ENCODE measurements at places on chromosomes 6 and 20.

- peak; percentile 10 for DNase-seq
Measured at GRCh38 chr6:166343150-166343487, 774 bp upstream of the SFT2D1 start.

DNA sequence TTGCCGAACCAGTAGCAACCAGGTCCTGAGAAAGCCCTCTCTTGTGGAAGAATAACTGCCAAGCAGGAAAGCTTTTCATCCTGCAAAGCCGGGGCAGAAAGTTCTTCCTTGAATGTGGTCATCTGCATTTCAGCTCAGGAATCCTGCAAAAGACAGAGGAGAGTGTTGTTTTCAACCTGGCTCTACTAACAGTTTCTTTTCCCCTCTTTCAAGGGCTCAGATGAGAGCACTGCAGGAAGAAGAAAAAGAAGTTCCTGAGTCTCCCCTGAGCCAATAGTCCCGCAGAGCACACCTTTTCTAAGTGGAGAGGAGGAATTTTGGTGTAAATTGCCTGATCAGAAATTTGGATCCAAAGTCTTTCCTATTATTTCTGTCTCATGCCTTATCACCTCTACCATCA lies 10.7 kb downstream of the HLA-DRB1 start:
- no peak for DNase-seq

DNA sequence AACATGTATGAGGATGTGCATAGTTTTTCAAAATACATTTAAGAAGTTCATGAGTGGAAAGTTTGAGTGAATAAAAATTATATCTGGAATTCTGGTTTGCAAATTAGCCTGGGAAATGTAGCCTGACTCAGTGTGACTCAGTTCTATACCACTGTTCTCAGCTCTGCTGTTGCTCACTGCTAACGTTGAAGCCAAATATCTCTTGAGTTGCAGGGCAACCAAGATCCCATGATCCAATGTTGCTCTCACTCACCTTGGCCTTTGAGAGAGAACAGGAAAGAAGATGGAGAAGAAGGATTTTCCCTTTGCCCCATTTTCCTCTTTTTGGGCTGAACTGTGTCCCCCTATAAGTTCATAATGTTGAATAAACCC lies 28.9 kb downstream of the PSMB9 start:
- DNase-seq: no peak

- DNase-seq: no peak
Measured at GRCh38 chr20:14518648-14519047, 181.2 kb upstream of the FLRT3 start.

GRCh38 chr6:168554472-168554871 lies 113.5 kb downstream of the SMOC2 start:
- no peak for DNase-seq

- no peak for DNase-seq
Measured at GRCh38 chr6:157716251-157716995, 106.6 kb upstream of the SNX9 start.

DNA sequence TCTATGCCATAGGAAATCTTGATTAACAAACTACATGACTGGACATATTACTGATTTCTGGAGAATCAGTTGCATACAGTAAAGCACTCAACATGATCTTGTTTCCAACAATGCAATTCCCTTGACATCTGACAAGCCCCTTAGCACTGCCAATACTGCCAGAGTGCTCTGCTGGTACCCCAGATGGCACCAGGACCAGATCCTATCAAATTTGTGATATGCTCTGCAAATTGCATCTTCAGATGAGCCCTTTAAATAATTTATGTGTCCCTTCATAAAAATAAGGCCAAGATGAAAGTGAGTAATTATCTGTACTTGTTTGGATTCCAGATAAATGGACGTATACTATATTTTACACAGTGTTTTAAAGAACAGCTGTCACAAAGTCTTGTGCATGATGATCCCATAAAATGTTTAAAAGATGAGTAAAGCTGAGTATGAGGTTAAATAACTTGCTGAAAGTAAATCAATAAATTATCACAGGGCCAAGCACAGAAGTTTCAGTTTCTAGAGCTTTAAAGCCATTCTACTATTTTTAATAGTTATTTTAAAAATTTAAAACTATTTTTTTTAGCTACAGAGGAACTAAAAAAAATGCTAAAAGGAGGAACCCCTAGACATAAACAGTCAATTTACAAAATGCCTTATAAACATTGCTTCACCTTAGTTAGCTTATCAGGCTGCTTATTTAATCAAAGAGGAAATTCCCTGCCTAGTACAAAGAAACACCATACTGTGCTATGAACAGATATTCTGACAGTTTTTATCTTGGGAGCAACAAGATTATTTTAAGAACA lies 42.1 kb downstream of the NUDT3 start:
- DNase-seq: no peak

GRCh38 chr6:128499079-128499731 lies 21.2 kb downstream of the PTPRK start:
- DNase-seq: no peak

GRCh38 chr6:90159452-90159851 lies 137.2 kb downstream of the BACH2 start:
- DNase-seq: no peak

- no peak for DNase-seq
Measured at GRCh38 chr6:105509506-105510331, 106.8 kb upstream of the PREP start.

DNA sequence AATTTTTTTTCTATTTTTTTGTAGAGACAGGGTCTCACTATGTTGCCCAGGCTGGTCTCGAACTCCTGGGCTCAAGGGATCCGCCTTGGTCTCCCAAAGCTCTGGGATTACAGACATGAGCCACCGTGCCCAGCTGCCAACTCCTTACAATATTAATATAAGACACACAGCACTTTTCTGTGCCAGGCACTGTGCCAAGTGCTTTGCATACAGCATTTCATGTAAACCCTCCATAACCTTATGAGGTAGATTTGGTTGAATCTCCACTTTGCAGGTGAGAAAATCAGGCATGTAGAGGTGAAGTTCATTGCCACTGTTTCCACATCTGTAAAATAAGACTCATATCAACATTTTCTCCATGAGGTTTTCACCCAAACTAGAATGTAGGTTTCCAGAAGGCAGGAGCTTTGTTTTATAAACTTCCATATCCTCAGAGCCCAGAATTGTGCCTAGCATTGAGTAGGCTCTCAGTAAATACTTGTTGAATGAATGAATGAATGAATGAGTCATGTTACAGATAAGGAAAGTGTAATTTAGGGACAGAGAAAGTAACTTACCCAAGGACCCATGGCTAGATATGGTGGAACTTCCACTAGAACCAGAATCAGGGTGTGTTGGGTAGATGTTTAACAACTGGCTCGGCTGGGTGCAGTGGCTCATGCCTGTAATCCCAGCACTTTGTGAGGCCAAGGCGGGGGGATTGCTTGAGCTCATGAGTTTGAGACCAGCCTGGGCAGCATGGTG lies 3.0 kb upstream of the CTNNBL1 start:
- DNase-seq: no peak

GRCh38 chr20:42161228-42161829 lies 543.2 kb upstream of the CHD6 start:
- DNase-seq: no peak

GRCh38 chr6:74891349-74891831 lies 314.5 kb downstream of the COL12A1 start:
- no peak for DNase-seq

GRCh38 chr6:111263837-111264236 lies 176.5 kb downstream of the SLC16A10 start:
- DNase-seq: no peak

DNA sequence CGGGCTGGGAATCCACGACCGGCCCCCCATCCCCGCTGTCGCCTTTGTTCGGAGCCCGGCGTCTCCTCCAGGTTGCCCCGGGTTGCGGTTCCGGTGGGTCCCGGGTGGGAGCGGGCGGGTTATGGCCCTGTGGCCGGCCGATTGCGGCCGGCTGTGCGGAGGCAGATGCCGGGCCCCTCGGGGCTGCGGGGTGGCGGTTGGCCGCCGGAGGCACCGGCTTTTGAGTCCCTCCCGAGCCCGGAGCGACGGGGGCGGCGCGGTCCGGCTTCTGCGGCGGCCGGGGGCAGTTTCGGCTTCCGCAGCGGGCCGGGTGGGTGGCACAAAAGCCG lies 431 bp downstream of the LOC128125822 start:
- no peak for DNase-seq

DNA sequence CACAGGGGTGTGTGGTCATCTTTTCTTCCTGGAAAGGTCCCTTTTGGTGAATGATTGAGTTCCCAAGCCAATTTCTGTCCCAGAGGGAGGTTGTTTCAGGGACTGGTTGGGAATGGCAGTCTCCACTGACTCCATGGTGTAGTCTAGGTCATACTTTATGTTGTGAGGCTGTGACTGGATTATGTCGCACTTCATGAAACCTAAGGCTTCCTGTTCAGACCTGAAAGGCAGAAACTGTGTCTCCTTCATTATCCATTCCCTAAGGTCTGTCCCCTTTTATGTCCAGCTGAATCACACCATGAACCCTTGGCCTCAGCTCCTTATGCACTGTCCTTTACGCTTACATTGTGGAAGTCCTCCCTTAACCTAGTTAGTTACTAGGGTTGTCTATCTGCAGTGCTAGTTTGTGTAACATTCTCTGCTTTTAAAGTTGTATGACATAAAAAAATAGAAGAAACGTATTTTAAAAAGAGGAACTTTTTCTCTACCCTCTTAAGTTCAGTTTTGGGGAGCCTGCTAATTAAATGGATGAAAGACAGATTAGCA lies 191.3 kb downstream of the JARID2 start:
- DNase-seq: no peak

- DNase-seq: peak; percentile 18
Measured at GRCh38 chr6:144482142-144482541, 197.0 kb downstream of the UTRN start.

DNA sequence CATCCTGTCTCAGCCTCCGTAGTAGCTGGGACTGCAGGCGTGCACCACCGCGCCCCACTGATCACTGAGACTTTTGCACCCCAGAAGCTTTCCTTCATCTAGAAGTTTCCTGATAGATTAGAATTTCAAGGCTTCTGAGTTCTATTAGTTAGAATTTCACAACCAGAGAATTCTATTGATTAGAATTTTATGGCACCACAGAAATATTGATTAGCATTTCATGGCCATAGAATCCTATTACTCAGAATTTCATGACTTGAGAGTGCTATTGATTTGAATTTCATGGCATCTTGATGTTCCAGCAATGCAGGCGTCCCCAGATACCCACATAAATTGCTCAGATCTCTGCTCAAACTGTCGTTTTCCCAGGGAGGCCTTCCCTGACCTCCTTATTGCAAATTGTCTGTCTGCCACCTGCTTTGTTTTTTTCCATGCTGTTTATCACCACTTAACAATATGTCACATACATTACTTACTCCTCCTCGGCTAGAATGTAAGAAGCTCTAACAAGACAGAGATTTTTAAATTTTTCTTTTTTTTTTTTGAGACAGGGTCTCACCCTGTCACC lies 16.9 kb upstream of the CBFA2T2 start:
- no peak for DNase-seq

DNA sequence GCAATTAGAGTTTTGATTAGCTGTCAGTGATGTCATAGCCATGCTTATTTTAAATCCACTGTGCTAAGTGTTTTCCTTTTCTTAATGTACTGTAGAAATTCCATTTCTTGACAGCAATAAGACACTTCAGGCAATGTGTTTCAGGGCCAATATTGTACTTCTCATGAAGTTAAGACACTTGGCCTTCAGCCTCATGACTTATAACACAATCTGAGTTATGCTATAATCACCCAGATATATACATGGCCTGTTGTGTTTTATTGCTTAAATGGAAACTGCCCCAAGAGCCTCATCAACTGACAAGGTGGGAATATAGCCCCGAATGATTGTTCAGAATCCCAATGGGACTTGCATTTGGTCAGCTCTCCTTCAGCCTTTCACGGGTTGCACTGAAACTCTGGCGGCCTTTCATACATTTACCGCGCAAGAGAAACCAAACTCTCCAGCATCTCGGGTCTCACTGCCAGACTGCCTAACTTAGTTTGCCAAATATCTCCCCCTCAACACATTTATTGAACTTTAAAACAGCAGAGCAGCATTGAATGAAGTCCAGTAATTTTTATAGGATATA lies 44.2 kb upstream of the TBX18 start:
- peak; percentile 63 for DNase-seq

DNA sequence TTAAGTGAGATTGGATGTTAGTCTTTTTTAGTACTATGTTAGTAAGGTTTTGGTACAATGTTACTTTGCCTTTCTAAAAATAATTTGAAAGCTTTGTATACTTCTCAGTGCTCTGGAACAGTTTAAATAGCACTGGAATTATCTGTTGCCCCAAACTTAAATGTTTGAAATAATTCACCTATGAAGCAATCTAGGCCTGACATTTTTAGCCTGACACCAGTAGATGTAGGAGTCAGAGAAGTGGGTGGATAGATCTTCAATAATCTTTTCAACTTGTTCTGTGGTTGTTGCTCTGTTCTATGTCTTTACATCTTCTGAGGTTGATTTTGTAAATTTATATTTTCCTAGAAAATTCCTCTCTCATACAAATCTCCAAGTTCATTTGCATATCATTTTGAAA lies 103.1 kb upstream of the ADGRF1 start:
- DNase-seq: no peak

DNA sequence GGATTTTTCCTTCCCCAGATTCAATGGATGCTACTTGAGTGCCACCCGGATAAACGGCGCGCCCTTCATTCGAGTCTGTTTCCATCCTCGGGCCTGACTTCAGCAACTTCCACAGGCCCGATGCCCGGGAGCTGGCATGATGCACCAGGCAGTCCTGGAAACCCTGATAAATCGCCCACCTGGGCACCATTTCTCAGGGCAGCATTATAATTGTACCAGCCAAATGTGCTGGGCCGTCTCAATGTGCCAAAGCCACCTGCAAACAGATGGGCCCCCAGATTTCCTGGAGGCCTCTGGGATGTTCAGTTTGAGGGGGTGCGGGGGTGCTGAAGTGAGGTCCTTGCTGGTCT lies 65.8 kb downstream of the NOL4L start:
- no peak for DNase-seq

- no peak for DNase-seq
Measured at GRCh38 chr20:40019510-40019909, 669.5 kb downstream of the MAFB start.

DNA sequence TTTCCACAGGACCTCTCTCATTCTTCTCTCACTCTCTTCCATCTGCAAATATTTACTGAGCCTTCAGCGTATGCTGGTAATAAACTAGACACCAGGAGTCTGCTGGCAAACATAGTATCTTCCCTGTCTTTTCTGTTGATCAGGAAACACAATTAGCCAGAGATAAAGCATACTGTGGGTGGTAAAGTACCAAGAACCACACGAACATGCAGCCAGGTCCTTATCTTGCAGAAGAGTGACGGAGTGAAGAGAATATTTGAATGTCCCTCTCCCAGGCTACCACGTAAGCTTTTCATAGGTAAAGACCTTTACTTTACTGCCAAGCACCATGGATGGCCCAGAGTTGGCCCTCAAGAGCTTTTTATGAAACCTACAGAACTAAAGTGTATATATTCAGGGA lies 13.3 kb downstream of the FHL5 start:
- DNase-seq: no peak

GRCh38 chr20:43238833-43239232 lies 49.1 kb upstream of the PTPRT start:
- DNase-seq: no peak

GRCh38 chr6:117568831-117569410 lies 33.4 kb downstream of the GOPC start:
- DNase-seq: no peak

All from urinary bladder (tissue), 4 donors.